Neural progenitor cell (in vitro differentiated cells): ENCODE measurements at places on chromosomes 5 and 9. TPM values are rescaled to one million over a fixed set of nuclear protein-coding genes. Genes with fewer than 3 reads are reported as not detected.

DNA sequence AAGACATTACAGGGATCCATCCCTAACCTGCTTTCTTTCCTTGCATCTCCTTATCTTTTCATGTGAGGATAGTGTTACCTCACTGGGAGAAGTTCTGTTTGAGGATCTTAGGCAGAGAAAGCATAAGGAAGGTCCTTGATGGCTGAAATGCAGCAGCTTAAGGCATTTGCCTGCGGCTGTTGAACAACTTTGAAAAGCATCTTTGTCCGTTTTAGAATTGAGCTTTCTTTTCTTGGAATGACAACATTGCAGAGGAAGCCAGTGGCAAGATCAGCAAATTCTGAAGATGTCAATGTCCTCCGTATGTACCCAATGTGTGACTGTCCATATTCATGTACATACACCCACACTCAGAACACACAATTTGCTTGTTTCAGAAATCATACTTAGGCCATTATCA lies 436.2 kb downstream of the GABRG2 start:
- H3K27ac ChIP-seq: no peak overlapping the region
- no peaks in the 10 kb centered on the region for H3K4me1 ChIP-seq
- H3K27me3 ChIP-seq: no peaks in the 10 kb centered on the region
- no peak for DNase-seq
- H3K36me3 ChIP-seq: no peaks in the 10 kb centered on the region

DNA sequence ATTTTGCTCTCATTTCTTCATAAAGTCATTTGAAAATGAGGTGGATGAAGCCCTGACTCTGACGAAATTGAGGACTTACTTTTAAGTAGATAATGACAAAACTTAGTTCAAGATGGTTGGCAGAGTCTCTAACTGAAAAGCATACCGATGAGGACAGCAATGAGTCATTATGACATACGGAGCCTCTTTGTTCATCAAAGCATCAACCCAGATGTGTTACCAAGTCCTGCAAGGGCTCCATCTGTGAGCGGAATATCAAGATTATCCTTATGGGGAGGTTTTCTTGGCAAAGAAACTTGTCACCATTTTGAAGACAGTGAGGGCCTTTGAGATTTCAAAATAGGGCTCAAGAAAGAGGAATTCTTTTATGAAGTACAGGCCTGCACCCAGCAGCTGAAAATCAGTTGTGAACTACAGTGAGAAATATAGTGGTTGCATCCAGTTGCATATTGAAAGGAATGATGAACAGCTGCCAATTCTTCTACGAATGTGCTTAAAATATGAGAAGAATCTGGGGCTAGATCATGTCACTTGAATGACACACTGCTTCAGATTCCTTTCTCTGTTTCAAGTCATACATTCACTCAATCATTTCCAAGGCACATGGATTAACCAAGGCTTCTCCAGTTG lies 86.6 kb upstream of the SLC24A2 start:
- no peak overlapping the region for H3K4me3 ChIP-seq
- no peak for DNase-seq
- no peaks in the 10 kb centered on the region for H3K27me3 ChIP-seq

IL4 gene
- total RNA-seq: not detected in 2 replicates

DNA sequence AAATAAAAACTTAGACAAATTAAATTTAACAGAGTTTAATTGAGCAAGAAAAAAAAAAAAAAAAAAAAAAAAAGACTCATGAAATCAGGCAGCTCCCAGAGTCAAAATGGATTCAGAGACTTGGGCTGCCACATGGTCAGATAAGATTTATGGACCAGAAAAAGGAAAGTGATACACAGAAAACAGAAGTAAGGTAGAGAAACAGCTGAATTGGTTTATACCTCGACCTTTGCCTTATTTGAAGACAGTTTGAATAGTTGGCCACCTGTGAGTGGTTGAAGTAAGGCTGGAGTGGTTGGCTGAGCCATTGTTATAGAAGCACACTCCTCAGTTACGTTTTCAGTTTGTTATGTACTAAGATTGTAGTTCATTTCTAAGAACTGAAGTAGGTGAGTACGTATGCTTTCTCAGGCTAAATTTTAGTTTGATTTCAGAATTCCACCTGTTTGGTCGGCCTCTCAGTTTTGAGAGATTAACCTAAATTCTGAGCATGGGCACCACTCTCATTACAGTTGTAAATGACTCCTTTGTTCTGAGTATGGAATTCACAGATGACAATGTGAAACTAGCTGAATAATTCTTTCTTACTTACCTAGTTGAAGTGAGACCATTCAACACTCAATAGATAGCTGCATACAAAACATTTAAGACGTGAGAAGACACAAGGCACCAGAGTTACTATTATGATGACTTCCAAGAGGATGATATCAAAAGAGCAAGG lies 149.0 kb downstream of the AOPEP start:
- no peak overlapping the region for H3K27ac ChIP-seq
- H3K4me3 ChIP-seq: no peak overlapping the region
- DNase-seq: no peak

ANKRD55 gene
- not detected in 2 replicates for total RNA-seq

ZNG1A gene
- 23.5 and 45.8 TPM in 2 replicates for total RNA-seq

- peak overlapping the region; percentile 51 for H3K27ac ChIP-seq
- no peaks in the 10 kb centered on the region for H3K27me3 ChIP-seq
- peak; percentile 8 for DNase-seq
- H3K36me3 ChIP-seq: no peaks in the 10 kb centered on the region
Measured at GRCh38 chr5:137888466-137888862, 793 bp upstream of the PKD2L2 start.

PCDHGA7 gene
- 0.81 and 1.1 TPM in 2 replicates for total RNA-seq

DNA sequence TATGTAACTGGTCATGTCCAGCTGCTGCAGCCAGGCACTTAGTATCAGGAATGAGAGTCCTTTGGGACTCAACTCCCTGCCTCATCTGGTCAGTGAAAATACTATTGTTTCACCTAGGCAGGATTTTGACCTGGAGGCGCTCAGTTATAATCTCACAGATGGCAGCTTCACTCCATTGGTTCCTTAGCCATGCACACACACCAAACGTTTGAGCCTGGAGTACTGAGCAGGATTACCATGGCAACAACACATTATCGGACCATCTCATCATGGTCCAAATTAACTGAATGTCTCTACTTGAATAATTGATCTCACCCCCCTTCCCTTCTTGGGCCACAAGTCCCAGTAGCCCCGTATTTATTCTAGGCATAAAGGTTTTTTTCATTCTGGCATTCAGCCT lies 15.0 kb upstream of the SREK1 start:
- no peaks in the 10 kb centered on the region for H3K36me3 ChIP-seq
- no peak for DNase-seq

DNA sequence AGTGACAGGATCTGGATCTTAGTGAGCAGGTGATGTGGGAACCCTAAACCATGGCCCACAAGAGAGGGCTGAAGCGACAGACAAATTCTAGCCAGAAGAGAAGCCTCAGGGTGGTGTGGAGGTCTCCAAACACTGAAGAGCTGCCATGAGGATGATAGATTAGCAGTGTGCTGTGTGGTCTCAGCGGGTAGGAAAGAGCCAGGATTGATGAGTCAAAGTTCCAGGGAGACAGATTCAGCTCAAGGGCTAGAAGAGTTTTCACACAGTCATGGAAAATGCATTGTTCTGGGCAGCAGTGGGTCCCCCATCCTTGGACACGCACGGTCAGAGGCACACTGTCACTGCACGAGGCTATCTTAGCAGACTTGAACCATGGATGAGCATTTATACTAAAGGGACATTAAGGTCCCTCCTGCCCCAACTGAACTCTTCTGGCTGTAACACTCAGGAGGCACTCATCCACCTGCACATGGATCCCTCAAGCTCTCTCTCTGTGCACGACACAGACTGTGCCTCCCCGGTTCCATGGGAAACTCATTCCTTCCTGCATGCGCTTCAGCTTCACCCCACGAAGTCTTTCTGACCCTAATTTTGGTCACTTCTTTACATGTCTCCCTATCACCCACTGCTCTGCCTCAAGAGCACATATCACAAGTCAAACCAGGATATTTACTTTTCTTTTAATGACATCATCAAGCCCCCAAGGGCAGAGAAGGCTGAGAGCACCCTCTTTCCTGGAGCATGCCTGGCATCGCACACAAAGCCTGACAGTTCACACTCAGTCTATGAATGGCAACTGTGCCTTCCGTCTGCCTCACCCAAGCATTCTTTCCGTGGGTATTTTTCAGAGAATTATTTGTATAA lies 84.8 kb downstream of the TLE1 start:
- peaks cover 3% of the 10 kb centered on the region for H3K4me1 ChIP-seq
- no peak for DNase-seq
- H3K27ac ChIP-seq: no peak overlapping the region
- H3K27me3 ChIP-seq: no peaks in the 10 kb centered on the region
- no peak overlapping the region for H3K4me3 ChIP-seq
- H3K36me3 ChIP-seq: peaks cover 13% of the 10 kb centered on the region

GRCh38 chr5:158813275-158813674 lies 286.4 kb downstream of the EBF1 start:
- no peaks in the 10 kb centered on the region for H3K27me3 ChIP-seq
- no peak overlapping the region for H3K4me3 ChIP-seq
- no peaks in the 10 kb centered on the region for H3K36me3 ChIP-seq
- DNase-seq: no peak
